Activated T-cell treated with anti-CD3 and anti-CD28 coated beads for 24 hours (primary cell): ENCODE measurements at places on chromosomes 5 and 9.

DNA sequence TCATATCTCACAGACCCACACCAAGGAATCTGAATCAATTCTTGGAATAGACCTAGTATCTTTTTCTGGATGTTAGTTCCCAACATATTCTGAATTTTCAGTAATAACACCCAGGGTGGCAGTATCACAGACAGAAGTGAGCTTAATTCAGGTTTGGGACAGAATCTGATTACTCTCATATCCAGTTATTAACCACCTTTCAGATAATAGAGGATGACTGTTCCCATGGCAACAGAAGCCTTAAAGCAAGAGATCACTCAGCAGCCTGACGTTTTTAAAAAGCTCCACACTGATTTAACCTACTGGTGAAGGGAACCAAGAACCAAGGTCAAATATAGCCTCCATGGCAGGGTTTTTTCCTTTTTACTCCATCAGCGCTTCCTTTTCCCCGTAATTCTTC lies 68.4 kb downstream of the ACTBL2 start:
- DNase-seq = no peak

DNA sequence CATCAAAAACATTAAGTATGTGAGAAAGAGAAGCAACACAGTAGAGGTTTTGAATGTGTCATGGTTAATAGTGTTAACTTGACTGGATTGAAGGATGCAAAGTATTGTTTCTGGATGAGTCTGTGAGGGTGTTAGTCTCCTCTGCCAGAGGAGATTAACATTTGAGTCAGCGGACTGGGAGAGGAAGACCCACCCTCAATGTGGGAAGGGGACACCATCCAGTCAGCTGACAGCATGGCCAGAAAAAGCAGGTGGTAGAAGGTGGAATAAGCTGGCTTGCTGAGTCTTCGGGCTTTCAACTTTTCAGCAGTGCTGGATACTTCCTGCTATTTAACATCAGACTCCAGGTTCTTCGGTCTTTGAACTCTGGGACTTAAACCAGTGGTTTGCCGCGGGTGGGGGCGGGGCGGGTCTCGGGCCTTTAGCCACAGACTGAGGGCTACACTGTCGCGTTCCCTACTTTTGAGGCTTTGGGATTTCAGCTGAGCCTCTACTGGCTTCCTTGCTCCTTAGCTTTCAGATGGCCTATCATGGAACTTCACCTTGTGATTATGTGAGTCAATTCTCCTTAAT lies 309.9 kb upstream of the ST8SIA4 start:
- no peak for DNase-seq

GRCh38 chr5:77368367-77368766 lies 123.7 kb downstream of the WDR41 start:
- DNase-seq = no peak

DNA sequence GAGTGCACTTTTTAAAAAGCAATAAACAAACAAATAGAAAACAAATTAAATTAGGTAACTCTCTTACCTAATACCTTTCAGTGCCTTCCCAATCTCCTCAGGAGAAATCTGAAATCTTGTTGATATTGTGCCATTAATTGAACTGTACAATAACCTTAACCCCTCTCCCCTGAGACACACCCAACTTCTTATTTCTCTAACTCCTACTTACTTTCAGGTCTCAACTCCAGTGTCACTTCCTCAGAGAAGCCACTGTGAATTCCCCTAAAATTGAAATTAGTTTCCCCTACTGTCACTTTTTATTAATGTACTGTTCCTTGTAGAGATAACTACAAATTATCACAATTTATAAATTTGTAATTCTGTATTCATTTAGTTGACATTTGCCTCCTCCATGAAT lies 295.3 kb upstream of the TNC start:
- no peak for DNase-seq

DNA sequence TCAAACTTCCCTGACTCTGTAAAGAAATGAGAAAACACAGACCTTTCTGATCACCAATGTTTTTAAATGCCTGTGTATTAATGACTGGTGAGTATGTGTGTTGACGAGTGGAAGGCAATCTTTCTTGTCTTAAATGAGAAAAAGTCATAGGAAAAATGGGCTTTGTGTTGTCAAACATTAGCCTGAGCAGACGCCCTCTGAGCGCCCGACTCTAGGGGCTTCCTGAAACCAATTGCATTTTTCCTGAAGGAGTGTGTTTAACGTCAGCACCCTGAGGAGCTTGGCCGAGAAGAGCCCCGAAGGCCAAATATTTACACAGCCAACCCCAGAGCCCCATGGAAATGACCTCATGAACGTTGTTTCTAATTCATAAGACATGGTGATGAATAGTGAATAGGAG lies 154.3 kb downstream of the PHF2 start:
- DNase-seq = no peak

GRCh38 chr5:29960323-29960722 lies 1233.2 kb upstream of the CDH6 start:
- DNase-seq = no peak

- DNase-seq = no peak
Measured at GRCh38 chr5:91651704-91652103, 268.6 kb upstream of the ARRDC3 start.

DNA sequence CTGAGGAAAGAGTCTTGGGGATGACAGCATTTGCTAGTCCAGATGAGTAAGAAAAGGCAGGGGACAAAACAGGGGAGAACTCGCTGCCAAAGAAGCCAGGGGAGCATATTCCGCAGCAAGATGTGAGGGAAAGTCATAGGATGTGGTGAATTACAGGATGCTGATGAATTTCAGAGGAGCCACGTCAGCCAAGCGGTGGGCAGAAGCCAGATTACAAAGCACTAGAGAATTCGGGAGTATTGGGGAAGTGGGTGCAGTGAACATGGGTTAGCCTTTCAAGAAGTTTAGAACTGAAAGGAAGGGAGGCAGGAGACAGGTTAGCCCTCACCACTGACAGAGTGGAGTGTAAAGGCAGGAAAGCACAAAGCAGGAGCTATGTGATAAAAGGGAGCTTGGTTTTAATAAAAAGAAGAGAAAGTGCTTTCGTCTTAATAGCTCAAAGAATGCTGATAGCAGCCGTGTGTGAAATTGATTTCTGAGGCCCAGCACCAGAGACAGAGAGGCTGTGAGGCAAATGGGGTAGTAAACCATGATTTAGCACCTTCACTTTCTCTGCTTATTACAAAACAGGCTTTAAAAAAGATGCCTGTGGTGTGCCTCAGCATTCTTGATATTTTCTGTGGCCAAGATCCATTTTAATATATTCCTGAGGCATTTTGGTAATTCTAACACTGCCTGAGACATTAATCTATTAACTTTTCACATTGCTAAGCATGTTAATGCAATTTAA lies 16.9 kb downstream of the ADAMTSL1 start:
- DNase-seq = no peak

- DNase-seq = no peak
Measured at GRCh38 chr9:128485414-128485855, 19.1 kb upstream of the GLE1 start.

GRCh38 chr5:43409809-43410271 lies 2.4 kb downstream of the CCL28 start:
- DNase-seq = no peak

DNA sequence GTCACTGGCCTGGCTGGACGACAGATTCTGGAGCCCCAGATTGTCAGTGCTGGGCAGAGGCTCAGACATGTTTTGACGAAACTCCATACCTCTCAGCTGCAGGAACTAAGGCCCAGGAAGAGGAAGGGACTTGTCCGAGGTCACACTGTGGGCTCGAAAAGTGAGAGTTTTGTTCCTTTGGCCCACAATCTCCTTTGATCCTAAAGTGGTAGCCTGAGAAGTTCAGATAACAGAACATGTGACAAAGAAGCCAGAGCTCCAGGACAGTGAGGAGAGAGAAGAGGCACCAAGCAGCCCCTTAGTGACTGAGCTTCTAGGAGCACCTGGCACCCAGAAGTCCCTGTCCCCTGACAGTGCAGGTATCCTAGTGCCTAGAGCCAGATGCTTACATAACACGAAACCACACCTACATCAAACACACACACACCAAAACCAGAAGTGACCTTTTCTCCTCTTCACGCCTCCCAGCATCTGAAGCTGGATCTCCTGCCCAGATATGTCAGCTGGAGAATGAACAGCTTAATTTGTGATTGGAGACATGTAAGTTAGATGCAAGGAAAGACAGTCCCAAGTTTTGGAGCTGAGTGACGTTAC lies 88.9 kb downstream of the ADRB2 start:
- DNase-seq = no peak

GRCh38 chr9:98191671-98192502 lies 550 bp downstream of the CORO2A start:
- DNase-seq = no peak

- no peak for DNase-seq
Measured at GRCh38 chr5:97554977-97555643, 372.1 kb upstream of the RIOK2 start.

- DNase-seq = peak; percentile 75
Measured at GRCh38 chr9:114387680-114388356, at the start of gene AKNA. AKNA (minus strand) TSS chr9:114387982; CDS start chr9:114381333, 6,649 bp downstream.

- no peak for DNase-seq
Measured at GRCh38 chr9:132597073-132597775, 14.8 kb downstream of the BARHL1 start.

DNA sequence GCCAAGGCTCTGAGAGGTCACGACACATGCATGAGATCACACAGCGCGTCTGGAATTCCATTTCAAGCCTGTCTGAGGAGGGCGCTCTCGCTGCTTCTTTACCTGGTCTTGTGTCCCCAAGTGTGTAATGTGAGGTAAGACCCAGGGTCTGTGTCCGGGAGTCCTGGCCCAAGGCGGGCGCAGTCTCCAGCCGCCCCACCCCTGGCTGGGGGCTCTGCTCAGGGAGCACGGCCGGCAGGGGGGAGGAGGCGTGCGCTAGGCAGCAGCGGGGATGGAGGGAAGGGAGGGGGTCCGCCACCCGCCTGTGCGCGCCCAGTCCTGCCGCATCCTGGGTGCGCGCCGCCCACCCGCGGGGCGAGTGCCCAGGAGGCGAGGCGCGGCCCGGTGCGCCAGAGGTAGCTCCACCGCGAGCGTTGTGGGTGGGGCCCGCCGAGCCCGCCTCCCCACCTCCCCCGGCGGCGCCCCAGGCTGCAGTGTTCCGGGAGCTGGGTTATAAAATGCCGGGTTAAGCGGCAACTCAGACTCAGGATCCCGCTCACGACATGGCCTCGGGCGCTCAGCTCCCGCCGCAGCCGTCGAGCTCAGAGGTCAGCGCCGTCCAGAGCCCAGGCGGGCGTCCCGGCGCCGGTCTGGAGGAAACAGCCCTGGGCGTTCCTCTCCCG lies at the start of gene CCNI2:
TSS of gene CCNI2 (plus strand) at position 473 of the 662 bp plus-strand sequence. CDS start at position 543, 70 bp downstream.
- DNase-seq = peak; percentile 45

GRCh38 chr5:140977003-140977402 lies 10.7 kb downstream of the PCDHAC2 start:
- DNase-seq = no peak

DNA sequence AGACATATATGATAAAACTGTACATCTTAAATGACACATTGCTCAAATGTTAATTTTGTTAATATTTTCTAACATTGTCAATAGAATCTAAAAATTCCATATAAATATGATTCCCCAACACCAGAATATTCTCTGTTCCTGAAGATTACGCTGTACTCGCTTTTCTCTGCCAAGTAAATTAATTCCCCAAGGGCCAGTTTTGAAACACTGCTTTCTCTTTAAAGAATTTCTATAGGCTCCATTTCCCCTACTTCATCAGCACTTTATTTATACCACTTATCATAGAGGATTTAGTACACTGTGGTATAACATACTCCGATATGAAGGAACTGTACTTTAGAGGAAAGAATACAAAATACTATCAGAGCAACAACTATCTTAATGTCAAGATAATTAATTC lies 101.4 kb upstream of the ACOT12 start:
- DNase-seq = no peak

DNA sequence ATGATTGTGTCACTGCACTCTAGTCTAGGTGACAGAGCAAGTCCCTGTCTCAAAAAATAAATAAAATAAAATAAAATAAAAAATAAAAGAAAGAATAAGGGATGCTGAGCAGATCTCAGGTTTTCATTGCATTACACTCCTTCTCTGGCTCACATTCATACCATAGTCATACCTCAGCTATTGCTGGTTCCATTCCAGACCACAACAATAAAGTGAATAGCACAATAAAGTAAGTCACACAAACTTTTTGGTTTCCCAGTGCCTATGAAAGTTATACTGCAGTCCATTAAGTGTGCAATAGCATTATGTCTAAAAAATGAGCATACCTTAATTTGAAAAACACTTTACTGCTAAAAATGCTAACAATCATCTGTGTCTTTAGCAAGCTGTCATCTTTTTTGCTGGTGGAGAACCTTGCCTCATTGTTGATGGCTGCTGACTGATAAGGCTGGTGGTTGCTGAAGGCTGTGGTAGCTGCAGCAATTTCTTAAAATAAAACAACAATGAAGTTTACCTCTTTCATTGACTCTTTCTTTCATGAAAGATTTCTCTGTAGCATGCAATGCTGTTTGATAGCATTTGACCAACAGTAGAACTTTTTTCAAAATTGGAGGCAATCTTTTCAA lies 415.7 kb downstream of the ZNF608 start:
- no peak for DNase-seq

GRCh38 chr5:132093271-132093670 lies 19.7 kb downstream of the CSF2 start:
- DNase-seq = no peak

GRCh38 chr5:178387061-178387855 lies 154.7 kb upstream of the PHYKPL start:
- no peak for DNase-seq

- DNase-seq = no peak
Measured at GRCh38 chr5:143041461-143041860, 271.3 kb downstream of the ARHGAP26 start.

GRCh38 chr5:89277816-89278215 lies 394.8 kb upstream of the MEF2C start:
- DNase-seq = no peak

DNA sequence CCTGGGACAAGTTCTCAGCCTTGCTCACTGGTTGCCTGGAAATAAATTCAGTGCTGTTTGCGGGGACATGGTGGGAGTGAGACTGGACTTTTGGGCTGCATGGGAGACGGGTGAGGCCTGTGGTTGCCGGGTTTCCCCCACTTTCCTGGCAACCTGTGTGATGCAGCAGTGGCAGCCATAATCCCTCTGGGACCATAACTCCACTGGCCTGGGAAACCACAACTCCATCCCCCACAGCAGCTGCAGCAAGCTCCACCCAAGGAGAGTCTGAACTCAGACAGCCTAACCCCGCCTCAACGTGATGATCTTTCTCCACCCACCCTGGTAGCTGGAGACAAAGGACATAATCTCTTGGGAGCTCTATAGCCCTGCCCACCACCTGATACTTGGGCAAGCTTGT lies 349.9 kb downstream of the PIK3R1 start:
- DNase-seq = no peak

DNA sequence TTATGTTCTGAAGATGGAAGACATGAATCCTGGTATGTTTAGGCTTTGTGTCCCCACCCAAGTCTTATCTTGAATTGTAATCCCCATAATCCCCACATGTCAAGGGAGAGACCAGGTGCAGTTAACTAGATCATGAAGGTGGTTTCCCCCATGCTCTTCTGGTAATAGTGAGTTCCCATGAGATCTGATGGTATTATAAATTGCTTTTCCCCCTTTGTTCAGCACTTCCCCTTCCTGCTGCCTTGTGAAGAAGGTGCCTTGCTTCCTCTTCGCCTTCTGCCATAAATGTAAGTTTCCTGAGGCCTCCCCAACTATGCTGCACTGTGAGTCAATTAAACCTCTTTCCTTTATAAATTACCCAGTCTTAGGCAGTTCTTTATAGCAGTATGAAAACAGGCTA lies 229.0 kb downstream of the ARL15 start:
- no peak for DNase-seq

GRCh38 chr5:73030995-73031394 lies 75.2 kb downstream of the FCHO2 start:
- no peak for DNase-seq

- no peak for DNase-seq
Measured at GRCh38 chr5:9294793-9295465, 250.9 kb downstream of the SEMA5A start.

- DNase-seq = no peak
Measured at GRCh38 chr5:81283976-81284375, 17.4 kb upstream of the ZCCHC9 start.
